ENCODE measurements at places on chromosomes 3 and 15.

DNA sequence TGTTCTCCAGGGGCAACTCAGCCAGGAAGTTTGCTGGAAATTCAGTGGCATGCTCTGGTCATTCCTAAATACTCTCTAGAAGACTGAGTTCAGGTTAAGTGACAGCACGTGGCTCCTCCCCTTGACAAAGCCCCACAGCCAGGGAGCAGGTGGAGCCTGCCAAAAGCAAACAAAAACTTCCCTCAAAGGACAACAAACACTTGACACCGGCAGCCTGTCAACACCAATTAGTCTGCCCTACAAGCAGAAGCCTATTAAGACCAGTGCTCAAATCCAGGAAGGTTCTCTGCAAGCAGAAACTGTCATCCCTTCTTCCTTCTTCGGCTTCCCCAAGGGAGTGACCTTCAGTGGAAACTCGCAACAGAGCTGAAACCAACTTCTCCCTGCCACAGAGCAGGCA lies 5.0 kb downstream of the MEX3B start:
- no peak for DNase-seq

- no peak for DNase-seq
These were observed 34.2 kb downstream of the CLEC3B start for GRCh38 chr3:45060165-45060892.

DNA sequence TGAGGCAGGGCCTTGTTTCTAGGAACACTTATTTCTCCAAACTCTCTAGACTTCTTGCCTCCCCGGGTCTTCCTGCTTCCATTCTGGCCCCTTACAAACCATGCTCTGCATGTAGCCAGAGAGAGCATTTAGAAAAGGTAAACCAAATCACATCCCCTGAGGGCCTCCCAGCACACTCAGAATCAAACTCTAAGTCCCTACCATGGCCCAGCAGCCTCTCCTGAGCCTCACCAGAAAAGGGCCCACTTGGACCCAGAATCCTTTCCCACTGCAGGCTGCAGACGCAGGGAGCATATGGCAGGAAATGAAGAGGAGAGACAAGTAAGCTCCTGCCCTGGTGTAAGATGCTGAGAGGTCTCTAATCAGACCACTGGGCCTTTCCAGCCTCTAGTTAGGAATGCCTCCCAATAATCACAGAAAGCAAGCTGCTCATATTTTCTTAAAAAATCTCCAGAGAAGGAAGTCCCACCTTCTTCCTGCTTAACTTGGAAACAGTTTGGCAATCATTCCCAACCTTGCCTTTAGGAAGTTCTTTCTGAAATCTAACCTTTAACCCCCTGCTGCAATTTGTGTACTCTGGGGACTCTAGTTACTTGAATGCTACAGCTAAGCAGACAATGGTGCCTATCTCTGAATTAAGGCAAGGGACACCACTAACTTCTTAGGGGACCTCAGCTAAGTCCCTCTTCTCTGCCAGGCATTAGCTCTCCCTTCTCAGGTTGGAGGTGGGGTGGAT lies 4.2 kb downstream of the AMOTL2 start:
- DNase-seq, result no peak

- peak; percentile 49 for DNase-seq
These were observed 11.5 kb downstream of the ITPR1 start for GRCh38 chr3:4504340-4505261.

DNA sequence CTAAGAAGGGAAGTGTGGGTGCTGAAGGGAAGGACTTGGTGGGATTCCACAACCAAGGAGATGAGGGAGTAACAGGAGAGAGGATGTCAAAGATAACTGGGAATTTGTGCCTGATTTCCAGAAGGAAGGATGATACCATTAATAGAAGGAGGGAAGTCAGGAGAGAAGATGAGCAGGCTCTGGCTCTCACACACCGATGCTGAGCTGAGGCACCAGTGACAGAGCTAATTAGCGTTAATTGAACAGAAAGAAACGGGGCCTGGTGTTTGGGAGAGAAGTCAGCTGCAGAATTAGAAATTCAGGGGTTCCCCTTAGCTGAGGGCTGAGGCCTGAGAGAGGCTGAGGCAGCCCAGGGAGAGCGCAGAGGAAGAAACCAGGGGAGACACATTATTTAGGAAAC lies 11.9 kb upstream of the PDIA5 start:
- DNase-seq, result no peak

GRCh38 chr3:24359102-24359501 lies 135.5 kb downstream of the THRB start:
- DNase-seq, result no peak

GRCh38 chr15:50083424-50084025 lies 35.5 kb downstream of the ATP8B4 start:
- DNase-seq, result no peak

- DNase-seq, result no peak
These were observed 890.9 kb downstream of the GBE1 start for GRCh38 chr3:80870476-80871041.

GRCh38 chr3:108122276-108122675 lies 31.4 kb upstream of the CD47 start:
- DNase-seq, result no peak

DNA sequence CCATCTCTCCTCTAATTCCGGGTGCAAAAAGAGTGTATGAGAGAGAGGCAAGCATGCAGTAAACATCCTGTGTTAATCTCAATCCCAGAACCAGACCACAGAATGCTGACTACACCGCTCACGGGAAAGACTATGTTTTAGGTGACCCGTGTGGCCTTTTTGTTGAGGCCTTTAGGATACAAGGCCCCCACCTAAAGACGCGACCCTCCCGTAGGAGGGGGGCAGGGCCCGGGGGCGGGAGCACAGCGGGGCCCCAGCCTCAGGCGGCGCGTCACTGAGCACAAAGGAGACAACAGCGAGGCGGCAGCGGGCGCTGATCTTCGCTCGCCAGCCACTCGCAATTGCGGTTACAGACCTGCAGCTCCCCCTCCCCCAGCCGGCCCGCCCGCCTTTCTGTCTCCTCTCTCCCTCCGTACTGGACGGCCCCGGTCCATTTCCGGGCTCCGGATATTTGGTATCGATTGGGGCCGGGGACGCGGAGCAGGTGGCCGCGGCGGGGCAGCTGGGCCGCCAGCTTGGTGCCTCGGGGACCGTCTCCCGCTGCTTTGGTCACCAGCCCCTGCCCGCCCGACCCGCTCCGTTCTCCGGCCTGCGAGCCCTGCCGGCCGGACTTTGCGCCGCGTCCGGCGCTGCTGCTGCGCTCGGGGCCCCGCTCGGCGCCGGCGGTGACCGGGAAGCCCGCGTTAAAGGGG lies at the start of gene CCDC50:
CCDC50 (plus strand) TSS at position 433 of the 692 bp plus-strand sequence. CDS start 281 bp downstream, outside the sequence.
- peak; percentile 16 for DNase-seq

GRCh38 chr3:78601249-78601648 lies 1166.5 kb downstream of the ROBO1 start:
- DNase-seq, result no peak

- no peak for DNase-seq
These were observed 231.5 kb downstream of the LRTM1 start for GRCh38 chr3:54696313-54696712.

DNA sequence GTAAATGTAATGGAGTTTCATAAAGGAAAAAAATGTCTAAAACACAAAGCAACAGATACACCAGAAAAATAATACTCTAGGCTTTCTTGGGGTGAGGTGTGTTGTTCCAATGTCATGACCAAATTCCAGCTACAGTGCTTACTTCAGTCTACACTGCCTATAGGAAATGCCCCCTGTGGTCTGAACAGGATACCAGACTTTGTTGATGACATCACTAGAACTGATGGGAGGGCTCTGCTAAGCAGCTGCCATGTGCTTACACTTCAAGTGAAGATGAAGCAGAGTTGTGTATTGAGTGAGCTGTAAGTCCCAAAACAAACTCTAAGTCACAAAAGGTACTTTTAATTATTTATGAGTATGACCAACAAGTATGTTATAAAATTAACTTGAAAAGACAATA lies 456.1 kb upstream of the IL12A start:
- DNase-seq, result no peak

DNA sequence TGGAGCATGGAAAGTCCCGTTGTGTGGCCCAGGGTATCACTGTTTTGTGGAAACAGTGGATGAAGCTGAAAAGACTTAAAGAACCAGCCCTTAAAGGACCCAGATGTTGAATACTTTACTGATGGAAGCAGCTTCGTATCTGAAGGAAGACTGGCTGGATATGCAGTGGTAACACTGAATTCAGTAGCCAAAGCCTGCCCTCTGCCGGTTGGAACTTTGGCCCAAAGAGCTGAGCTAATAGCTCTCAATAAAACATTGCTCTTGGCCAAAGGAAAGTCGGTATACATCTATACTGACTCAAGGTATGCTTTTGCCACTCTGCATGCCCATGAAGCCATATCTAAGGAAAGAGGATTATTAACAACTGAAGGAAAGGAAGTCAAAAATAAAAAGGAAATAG lies 885.4 kb downstream of the PDCD6IP start:
- peak; percentile 10 for DNase-seq

DNA sequence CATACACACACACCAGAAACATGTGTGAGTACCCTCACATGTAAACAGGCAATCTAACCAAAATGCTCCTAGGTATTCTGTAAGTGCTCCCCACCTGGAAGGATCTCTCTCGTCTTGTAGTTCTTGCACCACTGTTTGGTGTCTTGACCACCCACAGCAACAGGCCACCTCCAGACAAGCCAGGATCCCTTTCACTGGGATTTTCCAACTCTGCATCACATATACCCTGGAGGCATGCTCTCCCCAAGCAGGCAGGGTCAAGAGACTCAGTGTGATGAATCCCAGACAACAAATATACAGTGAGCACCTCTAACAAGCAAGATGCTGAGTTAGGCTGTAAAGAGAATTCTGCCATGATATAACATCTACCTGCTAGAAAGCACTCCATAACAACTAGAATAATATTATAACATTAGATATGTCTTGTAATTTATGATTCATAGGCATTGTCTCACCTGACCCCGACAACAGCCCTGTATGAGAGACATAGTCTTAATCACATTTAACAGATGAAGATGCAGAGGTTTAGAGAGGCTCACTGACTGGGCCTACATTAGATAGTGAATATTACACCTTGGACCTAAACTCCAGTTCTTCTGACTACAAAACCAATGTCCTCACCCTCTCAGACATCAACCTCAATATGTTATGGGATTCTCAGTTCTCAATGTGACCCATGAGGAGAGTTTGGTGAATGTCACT lies 76.5 kb upstream of the BCL6 start:
- DNase-seq, result no peak

GRCh38 chr3:35296533-35296932 lies 342.8 kb upstream of the ARPP21 start:
- no peak for DNase-seq

DNA sequence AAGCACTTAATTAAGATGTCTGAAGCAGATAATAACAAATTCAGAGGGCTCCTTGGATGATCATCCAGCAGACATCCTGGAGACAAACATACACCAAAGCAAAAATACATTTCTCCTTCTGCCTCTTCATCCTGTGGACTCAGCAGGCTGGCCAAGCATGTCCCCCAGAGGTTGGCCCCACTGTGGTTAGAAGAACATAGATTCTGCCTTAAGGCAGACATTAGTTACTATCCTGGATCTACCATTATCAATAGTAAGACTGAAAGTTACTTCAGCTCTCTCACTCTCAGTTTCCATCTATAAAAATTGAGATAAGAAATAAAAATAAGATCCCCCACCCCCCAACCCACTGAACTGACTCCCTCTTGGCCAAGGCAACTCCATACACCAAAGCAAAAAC lies 28.6 kb upstream of the TGFBR2 start:
- no peak for DNase-seq

DNA sequence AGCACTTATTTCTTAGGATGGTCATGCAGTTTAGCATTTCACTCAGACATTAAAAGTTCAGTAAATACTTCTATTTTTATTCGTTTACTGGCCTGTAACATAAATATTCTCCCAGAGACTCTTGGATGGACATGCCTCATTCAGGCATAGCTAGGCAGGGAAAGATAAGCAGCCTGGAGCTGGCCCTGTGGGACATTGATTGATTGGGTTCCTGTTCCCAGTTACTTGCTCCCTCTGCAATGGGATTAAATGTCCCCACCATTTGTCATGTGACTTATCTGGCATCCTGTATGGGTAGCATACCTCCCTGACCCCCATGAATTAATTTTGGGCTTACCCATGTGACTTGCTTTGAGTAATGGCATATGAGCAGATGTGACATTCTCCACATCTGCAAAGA lies 2.7 kb upstream of the SCAMP5 start:
- no peak for DNase-seq

- no peak for DNase-seq
These were observed 26.7 kb upstream of the PIK3R4 start for GRCh38 chr3:130773366-130773765.

Measured in CD14-positive monocyte (primary cell).